Vagina (tissue), 2 donors: ENCODE measurements at places on chromosomes 11 and 22.

- H3K4me3 ChIP-seq: no peak overlapping the region
- no peaks in the 10 kb centered on the region for H3K4me1 ChIP-seq
- no peaks in the 10 kb centered on the region for H3K36me3 ChIP-seq
- no peak for DNase-seq
Measured at GRCh38 chr11:57131080-57131790, 50.5 kb upstream of the LRRC55 start.

GRCh38 chr11:3723014-3723708 is 52.0 kb upstream of the CHRNA10 start:
- H3K4me3 ChIP-seq: no peak overlapping the region
- no peaks in the 10 kb centered on the region for H3K36me3 ChIP-seq
- H3K4me1 ChIP-seq: no peaks in the 10 kb centered on the region
- no peaks in the 10 kb centered on the region for H3K27me3 ChIP-seq
- no peak for DNase-seq

DNA sequence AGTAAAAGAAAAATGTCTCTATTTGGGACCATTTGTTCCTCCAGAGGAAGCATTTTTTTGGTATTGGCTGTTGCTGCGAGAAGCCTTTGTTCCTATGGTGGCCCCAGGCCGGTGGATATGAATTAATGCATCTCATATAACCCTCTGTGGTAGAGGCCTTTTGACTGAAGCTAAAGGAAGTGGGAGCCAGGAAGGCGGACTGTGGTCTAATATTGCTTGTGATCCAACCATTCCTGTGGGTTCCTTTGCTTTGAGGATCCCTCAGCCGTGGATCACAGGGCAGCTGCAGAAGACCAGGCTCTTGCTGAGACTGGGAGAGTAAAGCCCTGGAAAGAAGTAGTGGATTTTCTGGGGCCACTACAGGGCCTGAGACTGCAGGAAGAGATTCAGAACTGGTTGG is 68.3 kb upstream of the NAV2 start:
- H3K36me3 ChIP-seq: no peaks in the 10 kb centered on the region
- H3K4me1 ChIP-seq: peaks cover 9% of the 10 kb centered on the region
- H3K4me3 ChIP-seq: no peak overlapping the region

DNA sequence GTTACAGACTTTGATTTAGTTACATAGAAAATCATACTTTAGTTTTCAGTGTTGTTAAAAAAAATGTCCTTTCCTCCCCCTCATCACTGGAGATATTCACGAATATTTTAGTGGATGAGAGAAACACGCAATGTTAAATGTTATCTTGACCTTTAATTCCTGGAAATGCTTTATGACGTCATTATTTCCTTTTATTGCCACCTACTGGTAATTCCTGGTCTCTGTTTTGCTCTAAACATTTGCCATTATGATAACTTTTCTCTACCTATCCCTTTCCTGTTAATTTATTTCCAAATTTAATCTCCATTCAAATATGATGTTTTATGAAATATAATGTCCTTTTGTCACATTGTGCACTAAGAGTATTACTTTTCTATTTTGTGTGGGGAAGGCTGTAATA is 770.6 kb downstream of the FAM181B start:
- no peak overlapping the region for H3K4me3 ChIP-seq
- H3K27me3 ChIP-seq: no peaks in the 10 kb centered on the region
- no peaks in the 10 kb centered on the region for H3K4me1 ChIP-seq
- no peaks in the 10 kb centered on the region for H3K36me3 ChIP-seq
- no peak for DNase-seq
- no peak overlapping the region for H3K27ac ChIP-seq

DNA sequence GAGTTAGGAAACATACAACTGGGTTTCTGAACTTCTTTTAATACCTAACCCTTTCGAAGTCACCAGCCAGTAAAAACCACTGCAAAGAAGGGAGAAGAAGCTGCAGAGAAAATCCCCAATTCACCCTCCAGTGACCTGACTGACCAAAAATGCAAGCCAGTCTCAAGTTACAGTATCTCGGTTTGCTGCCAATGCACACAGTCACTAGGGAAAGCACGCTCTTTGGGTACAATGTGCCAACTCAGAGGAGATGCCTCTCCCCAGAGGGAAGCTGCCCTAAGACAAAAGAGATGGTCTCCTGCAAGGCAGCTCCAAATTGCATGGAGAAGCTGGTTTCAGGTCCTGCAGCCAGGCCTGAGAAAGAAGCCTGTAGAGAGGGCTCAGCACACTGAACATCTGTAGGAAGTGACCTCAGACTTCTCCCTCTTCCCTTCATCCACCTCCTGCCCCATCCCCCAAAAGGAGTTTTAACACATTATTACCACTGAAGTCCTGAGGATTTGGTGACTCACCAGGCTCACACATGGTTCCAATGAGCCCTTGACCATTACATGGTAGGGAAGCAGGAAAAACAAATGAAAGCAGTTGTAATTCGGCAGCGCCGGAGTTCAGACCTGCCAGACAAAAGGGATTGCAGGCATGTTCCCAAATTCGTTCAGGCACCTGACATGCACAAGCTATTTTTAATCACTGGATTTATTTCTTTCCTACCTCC is 90.1 kb downstream of the ETS1 start:
- no peak for DNase-seq
- H3K36me3 ChIP-seq: no peaks in the 10 kb centered on the region
- H3K4me1 ChIP-seq: peaks cover 89% of the 10 kb centered on the region
- no peaks in the 10 kb centered on the region for H3K27me3 ChIP-seq
- no peak overlapping the region for H3K4me3 ChIP-seq
